ENCODE measurements at places on chromosomes 12 and 14. TPM values are rescaled to one million over a fixed set of nuclear protein-coding genes. Genes with fewer than 3 reads are reported as not detected.

Gene MIP
- total RNA-seq, result not detected

Gene RAPGEF3
- 57.8 TPM for total RNA-seq

Gene GPR162
- total RNA-seq, result 3.4 TPM

Gene PTGDR
- total RNA-seq, result 17.1 TPM

DNA sequence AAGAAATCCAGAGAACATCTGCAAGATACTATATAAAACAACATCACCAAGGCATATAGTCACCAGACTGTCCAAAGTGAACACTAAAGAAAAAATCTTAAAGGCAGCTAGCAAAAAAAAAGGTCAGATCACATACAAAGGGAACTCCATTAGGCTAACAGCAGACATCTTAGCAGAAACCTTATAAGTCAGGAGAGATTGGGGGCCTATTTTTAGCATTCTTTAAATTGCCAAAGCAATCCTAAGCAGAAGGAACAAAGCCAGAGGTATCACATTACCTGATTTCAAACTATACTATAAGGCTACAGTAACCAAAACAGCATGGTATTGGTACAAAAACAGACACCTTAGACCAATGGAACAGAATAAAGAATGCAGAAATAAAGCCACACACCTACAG lies 92.5 kb downstream of the IPO8 start:
- no peaks in the 10 kb centered on the region for H3K4me1 ChIP-seq
- no peak overlapping the region for H3K4me3 ChIP-seq
- no peak overlapping the region for H3K27ac ChIP-seq
- no peaks in the 10 kb centered on the region for H3K27me3 ChIP-seq
- no peak for DNase-seq

- no peaks in the 10 kb centered on the region for H3K4me1 ChIP-seq
- H3K36me3 ChIP-seq, result no peaks in the 10 kb centered on the region
- no peaks in the 10 kb centered on the region for H3K27me3 ChIP-seq
- no peak overlapping the region for H3K27ac ChIP-seq
- H3K4me3 ChIP-seq, result no peak overlapping the region
- DNase-seq, result no peak
Observed at GRCh38 chr12:14995583-14996425, 23.0 kb downstream of the PDE6H start.

DNA sequence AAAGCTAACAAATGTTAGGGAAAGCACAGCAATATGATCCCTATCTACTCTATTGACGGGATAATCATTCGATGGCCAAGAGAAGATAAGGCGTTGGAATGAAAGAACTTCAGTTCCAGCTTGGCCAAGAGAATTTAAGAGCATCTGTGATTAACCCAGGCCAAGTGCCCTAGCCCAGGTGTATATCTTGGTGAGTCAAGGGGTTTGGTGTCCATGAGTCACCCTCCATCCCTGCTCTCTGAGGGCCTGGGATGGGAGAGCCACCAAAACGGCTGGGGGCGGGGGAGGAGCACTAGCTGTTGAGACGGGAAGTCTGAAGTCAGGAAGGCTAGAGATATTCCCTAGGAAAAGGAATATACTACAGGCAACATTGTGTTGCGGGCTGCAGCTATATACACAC lies 13.0 kb downstream of the TBPL2 start:
- H3K27me3 ChIP-seq, result no peaks in the 10 kb centered on the region
- H3K36me3 ChIP-seq, result no peaks in the 10 kb centered on the region
- H3K4me1 ChIP-seq, result no peaks in the 10 kb centered on the region
- DNase-seq, result no peak

DNA sequence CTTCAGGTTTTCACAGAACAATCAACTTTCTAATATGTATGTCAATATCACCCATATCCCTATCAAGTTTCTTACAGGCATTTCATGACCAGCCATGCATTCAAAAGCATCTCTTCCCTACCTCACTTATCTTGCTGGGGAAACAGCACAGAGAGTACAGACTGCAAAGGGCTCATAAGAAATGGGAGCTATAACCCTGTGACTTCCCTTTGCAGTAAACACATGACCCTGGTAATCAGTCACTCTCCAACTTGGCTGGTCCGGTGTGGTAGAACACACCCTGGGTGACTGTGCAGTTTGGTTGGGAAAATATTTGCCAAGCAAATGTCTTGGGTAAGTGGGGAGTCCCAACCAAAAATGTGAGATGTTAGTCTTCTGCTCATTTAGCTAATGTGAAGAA lies 49.4 kb upstream of the TMCC3 start:
- peaks cover 1% of the 10 kb centered on the region for H3K4me1 ChIP-seq
- no peaks in the 10 kb centered on the region for H3K27me3 ChIP-seq
- H3K4me3 ChIP-seq, result no peak overlapping the region
- no peaks in the 10 kb centered on the region for H3K36me3 ChIP-seq
- no peak overlapping the region for H3K27ac ChIP-seq
- DNase-seq, result no peak

GRCh38 chr12:14775636-14775980 lies 27.7 kb downstream of the WBP11 start:
- no peaks in the 10 kb centered on the region for H3K36me3 ChIP-seq
- H3K27ac ChIP-seq, result peak overlapping the region; percentile 86
- H3K4me3 ChIP-seq, result peak overlapping the region; percentile 62
- no peaks in the 10 kb centered on the region for H3K27me3 ChIP-seq

DNA sequence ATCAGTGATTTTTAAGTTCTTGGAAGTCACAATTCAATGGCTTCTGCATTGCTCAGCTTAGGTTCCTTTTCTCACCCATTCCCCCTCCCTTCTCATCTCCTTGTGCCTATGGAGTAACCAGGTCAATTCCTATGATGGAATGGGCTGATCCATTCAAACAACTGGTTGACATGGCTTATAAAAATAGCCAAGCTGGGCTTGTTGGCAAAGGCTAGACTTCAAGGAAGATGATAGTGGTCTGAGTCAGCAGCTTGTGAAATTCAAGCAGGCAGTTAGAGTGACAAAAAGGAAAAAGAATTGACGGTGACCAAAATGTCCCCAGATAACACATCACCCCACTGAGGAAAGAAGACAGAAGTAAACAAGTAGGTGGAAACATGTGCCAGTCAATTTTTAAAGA lies 119.9 kb upstream of the PCED1B start:
- peaks cover 4% of the 10 kb centered on the region for H3K27me3 ChIP-seq
- no peak for DNase-seq
- no peak overlapping the region for H3K4me3 ChIP-seq
- no peaks in the 10 kb centered on the region for H3K4me1 ChIP-seq
- no peaks in the 10 kb centered on the region for H3K36me3 ChIP-seq
- no peak overlapping the region for H3K27ac ChIP-seq

GRCh38 chr12:76711241-76711640 lies 52.7 kb upstream of the ZDHHC17 start:
- H3K4me1 ChIP-seq, result no peaks in the 10 kb centered on the region
- H3K36me3 ChIP-seq, result no peaks in the 10 kb centered on the region
- H3K27me3 ChIP-seq, result no peaks in the 10 kb centered on the region
- no peak for DNase-seq
- no peak overlapping the region for H3K4me3 ChIP-seq
